ENCODE measurements at places on chromosomes 1 and 21.

- no peaks in the 10 kb centered on the region for H3K36me3 ChIP-seq
- no peak overlapping the region for H3K27ac ChIP-seq
- H3K4me3 ChIP-seq, result peak overlapping the region; percentile 87
- no peak for DNase-seq
- H3K4me1 ChIP-seq, result no peaks in the 10 kb centered on the region
Observed at GRCh38 chr1:247077876-247078257, 744 bp downstream of the ZNF670 start.

GRCh38 chr1:228873709-228874108 lies 138.4 kb downstream of the RHOU start:
- H3K36me3 ChIP-seq, result no peaks in the 10 kb centered on the region
- no peak overlapping the region for H3K27ac ChIP-seq
- no peak overlapping the region for H3K4me3 ChIP-seq

DNA sequence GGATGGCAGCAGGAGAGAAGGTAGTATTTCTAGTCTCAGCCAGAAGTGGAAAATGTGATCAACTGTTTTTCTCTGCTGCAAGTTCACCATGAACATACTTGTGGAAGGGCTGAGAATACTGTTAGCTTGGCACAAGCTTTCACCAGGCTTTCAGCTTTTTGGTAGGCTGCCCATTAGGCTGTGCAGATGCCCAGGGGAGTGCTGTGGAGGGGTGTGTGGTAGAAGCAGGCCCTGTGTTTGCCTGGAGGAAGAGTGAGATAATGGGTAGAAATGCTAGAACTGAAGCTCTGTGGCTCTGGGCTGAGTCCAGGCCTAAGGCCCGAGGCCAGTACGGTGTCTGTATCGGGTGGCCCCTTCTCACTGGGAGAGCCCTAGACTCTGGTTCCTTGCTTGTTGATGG lies 9.8 kb downstream of the DNAJC6 start:
- no peak for DNase-seq
- H3K36me3 ChIP-seq, result no peaks in the 10 kb centered on the region
- H3K27ac ChIP-seq, result no peak overlapping the region
- H3K4me1 ChIP-seq, result no peaks in the 10 kb centered on the region

DNA sequence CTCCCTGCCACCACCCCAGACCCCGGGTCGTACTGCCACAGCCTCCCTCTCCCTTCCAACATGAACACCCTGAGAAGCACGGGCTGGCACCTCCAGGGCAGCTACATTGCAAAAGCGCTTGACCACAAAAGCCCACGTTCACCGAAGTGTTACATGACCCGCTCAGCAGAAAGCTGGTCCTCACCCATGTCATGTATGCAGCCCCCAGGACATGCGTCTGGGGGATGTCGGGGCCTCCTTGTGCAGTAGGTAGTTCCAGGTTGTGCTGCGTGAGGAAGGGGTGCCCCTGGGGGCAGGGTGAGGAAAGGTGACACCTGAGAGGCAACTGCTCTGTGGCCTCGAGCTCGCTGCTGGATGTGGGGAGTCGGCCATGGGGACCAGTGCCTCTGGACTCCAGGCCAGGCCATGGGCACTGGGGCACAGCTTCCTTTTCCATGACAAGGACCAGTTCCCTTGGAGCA lies 102.0 kb upstream of the C1orf174 start:
- no peak overlapping the region for H3K27ac ChIP-seq
- no peaks in the 10 kb centered on the region for H3K27me3 ChIP-seq
- H3K4me1 ChIP-seq, result no peaks in the 10 kb centered on the region
- no peak for DNase-seq

GRCh38 chr1:63142001-63142400 lies 180.4 kb upstream of the FOXD3 start:
- H3K36me3 ChIP-seq, result no peaks in the 10 kb centered on the region
- no peak for DNase-seq
- no peaks in the 10 kb centered on the region for H3K27me3 ChIP-seq
- H3K4me3 ChIP-seq, result no peak overlapping the region
- H3K4me1 ChIP-seq, result no peaks in the 10 kb centered on the region

DNA sequence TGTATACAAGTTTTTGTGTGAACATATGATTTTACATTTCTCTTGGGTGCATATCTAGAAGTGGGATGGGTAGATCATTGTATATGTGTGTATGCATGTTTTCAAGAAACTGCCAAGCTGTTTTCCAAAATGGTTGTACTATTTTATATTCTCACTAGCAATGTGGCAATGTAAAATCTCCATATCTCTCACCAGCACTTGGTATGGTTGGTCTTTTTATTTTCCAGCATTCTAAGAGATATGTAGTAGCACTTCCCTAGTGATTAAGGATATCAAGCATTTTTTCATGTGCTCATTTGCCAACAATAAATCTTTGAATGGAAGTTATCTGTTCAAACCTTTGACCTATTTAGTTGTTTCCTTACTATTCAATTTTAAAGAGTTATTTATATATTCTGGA lies 310.7 kb downstream of the ZNF326 start:
- H3K36me3 ChIP-seq, result no peaks in the 10 kb centered on the region
- H3K4me1 ChIP-seq, result no peaks in the 10 kb centered on the region
- DNase-seq, result no peak

- DNase-seq, result no peak
- H3K36me3 ChIP-seq, result no peaks in the 10 kb centered on the region
- H3K27ac ChIP-seq, result no peak overlapping the region
- H3K4me3 ChIP-seq, result no peak overlapping the region
- no peaks in the 10 kb centered on the region for H3K4me1 ChIP-seq
Observed at GRCh38 chr1:76554283-76554682, 313.0 kb upstream of the ST6GALNAC5 start.

GRCh38 chr1:198622001-198622400 lies 16.8 kb upstream of the PTPRC start:
- H3K27ac ChIP-seq, result no peak overlapping the region
- no peak for DNase-seq
- no peaks in the 10 kb centered on the region for H3K4me1 ChIP-seq

DNA sequence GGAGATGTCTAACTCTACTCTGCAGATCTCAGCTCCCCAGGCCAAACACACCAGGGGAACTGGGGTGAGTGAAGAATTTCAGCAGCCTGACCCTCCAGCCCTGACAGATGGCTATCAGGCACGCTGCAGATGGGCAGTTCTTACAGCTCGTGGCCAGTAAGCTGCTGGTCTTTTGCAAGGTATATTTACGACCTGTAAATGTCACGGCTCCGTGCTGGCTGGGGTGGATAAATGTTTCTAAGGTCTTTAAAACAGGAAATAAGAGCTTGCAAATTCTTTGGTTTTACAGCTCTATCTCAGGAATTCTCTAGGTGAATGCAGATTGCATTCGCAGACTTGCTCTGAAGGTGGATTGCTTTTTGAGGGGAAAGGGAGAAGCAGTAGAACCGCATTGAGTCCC lies 10.1 kb downstream of the DOP1B start:
- H3K4me1 ChIP-seq, result no peaks in the 10 kb centered on the region
- H3K27me3 ChIP-seq, result no peaks in the 10 kb centered on the region
- H3K27ac ChIP-seq, result no peak overlapping the region
- no peak overlapping the region for H3K4me3 ChIP-seq

DNA sequence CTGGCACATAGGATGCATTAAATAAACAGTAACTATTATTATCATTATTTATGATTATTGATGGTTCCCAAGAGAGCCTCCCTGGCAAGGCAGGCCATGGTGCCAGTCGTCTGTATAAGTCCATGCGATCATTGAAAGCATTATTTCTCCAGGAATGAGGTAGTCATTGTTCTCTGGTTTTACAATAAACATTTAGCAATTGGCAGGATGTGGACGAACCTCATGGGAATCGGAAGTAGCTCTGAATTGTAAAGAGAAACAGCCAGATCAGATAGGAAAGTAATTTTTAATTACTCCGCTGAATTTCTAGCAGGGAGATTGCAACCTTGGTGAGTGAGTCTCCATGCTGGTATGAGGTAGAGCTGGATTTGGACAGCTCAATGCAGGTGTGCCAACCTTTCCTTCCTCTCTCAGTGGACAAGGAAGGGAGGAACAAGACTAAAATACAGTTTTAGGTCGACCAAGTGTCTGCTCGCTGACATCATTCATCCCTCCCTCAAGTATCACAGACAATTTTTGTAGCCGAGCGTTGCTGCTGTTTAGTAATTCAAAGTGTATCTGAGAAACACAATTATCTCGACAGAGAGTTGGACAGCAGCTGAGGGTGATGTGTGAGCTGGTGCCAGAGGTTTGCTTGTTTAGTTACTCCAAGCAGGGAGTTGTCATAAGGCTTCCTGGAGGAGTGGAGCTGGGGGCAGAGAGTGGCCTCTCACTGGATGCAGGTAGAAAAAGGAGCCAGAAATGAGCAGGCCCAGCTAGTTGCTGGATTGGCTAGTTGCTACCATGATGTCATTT lies 250.8 kb downstream of the KCNJ6 start:
- no peak overlapping the region for H3K27ac ChIP-seq
- H3K27me3 ChIP-seq, result no peaks in the 10 kb centered on the region
- H3K36me3 ChIP-seq, result no peaks in the 10 kb centered on the region
- H3K4me1 ChIP-seq, result peaks cover 3% of the 10 kb centered on the region

DNA sequence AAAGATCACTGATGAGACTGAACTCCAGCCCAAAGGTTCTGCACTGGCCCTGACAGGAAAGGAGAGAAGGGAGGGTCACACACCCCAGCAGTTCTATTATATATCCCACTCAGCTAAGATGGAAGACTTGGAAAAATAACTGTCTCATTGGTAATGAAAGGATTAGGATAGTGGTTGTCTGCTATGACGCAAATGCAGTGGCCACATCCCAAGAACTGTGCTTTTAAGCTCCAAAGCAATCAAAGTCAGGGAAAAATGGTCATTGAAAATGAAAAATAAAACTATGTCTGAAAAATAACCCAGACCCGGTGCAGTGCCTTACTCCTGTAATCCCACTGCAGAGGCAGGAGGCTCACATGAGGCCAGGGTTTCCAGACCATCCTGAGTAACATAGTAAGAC lies 31.0 kb downstream of the PSMG1 start:
- no peaks in the 10 kb centered on the region for H3K27me3 ChIP-seq
- no peak overlapping the region for H3K27ac ChIP-seq
- H3K36me3 ChIP-seq, result no peaks in the 10 kb centered on the region
- H3K4me3 ChIP-seq, result no peak overlapping the region

DNA sequence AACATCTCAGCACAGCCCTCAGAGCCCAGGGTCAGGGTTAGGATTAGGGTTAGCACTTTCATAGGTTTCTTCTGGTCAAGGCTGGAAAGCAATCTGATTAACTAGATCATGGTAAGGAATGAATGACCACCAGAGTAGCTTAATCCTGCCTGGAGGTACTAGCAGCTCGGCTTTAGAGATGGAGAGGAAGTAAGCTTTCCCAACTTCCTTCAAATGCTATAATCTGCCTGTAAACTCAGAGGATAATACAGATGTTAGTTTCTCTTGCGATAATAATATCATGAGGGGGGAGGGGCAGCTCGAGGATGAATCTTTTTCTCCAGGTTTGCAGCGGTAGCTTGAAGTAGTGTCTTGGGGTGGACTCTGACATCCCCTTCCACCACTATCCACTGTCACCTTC lies 194.9 kb downstream of the HIVEP3 start:
- no peaks in the 10 kb centered on the region for H3K27me3 ChIP-seq
- H3K27ac ChIP-seq, result no peak overlapping the region
- no peak for DNase-seq
- no peaks in the 10 kb centered on the region for H3K36me3 ChIP-seq

DNA sequence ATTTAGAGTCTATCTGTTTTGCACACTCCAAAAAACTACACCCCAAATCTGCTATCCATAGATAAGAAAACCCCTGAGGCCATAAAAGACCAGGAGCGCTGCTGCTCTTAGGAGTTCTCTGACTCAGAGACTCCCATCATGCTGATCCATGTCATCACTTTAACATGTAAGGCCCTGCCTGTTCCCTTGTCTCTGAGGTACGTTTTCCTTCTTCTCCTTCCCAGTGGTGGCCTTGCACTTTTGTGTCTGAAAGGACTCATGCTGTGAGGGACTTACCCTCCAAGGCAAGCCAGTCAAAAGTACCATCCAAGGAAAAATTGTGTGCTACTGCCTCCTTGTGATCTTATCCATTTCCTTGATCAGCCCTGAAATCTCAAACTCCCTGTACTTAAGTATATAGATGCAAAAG lies 427.4 kb upstream of the NCAM2 start:
- H3K4me1 ChIP-seq, result no peaks in the 10 kb centered on the region
- H3K36me3 ChIP-seq, result no peaks in the 10 kb centered on the region
- no peaks in the 10 kb centered on the region for H3K27me3 ChIP-seq
- DNase-seq, result peak; percentile 66

DNA sequence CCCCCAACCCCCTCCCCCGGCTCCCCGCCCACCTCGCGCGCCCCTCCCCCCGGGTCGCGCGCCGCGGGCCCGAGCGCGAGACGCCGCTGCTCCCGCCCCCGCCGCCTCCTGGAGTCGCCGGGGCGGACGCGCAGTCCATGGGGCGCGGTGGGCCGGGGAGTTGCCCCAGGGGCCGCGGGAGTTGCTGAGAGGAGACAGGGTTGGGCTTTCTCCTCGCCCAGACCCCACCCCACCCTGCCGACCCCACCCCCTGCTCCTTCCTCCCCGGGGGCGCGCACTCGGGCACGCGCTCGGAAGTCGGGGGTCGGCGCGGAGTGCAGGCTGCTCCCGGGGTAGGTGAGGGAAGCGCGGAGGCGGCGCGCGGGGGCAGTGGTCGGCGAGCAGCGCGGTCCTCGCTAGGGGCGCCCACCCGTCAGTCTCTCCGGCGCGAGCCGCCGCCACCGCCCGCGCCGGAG lies at the start of gene LAMC1:
TSS of gene LAMC1 (plus strand) at position 275 of the 455 bp plus-strand sequence. CDS start 297 bp downstream, outside the sequence.
- no peak within 1 kb of the TSS for H3K27ac ChIP-seq
- peak; percentile 41 for DNase-seq
- H3K4me1 ChIP-seq, result no peaks in the 10 kb centered on the region
- no peaks in the 10 kb centered on the region for H3K27me3 ChIP-seq
- no peaks in the 10 kb centered on the region for H3K36me3 ChIP-seq

DNA sequence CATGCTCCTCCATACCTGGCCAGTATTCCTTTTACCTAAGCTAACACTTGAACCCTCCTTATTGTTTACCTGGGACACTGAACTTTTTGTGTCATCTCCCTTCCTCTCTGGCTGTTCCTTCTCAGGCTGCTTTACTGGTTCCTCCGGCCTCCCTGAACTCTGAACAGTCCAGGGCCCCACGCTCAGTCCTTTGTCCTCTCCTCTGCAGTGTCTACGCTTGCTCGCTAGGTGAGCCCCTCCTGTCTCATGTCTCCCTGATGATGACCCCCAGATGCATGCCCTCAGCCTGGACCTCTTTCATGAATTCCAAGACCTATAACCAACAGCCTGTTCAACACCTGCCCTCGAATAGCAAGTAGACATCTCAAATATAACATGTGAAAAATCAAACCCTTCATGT lies 108.4 kb upstream of the COA6 start:
- no peaks in the 10 kb centered on the region for H3K36me3 ChIP-seq
- no peaks in the 10 kb centered on the region for H3K4me1 ChIP-seq
- no peak overlapping the region for H3K4me3 ChIP-seq
- H3K27me3 ChIP-seq, result no peaks in the 10 kb centered on the region
- DNase-seq, result no peak

GRCh38 chr1:219041141-219041540 lies 132.5 kb upstream of the LYPLAL1 start:
- no peak for DNase-seq
- H3K36me3 ChIP-seq, result no peaks in the 10 kb centered on the region
- no peak overlapping the region for H3K4me3 ChIP-seq
- no peaks in the 10 kb centered on the region for H3K27me3 ChIP-seq
- H3K27ac ChIP-seq, result no peak overlapping the region

DNA sequence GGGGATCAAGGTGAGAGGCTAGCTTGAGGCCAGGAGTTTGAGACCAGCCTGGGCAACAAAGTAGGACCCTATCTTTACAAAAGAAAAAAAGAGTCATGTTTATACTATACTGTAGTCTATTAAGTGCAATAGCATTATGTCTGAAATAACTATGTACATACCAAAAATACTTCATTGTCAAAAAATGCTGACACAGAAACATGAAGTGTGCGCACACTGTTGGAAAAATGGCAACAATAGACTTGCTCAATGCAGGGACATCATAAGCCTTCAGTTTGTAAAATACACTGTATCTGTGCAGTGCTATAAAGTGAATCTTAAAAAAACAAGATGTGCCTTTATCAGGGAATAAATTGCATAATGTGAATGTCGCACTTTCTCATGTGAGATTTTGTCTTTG lies 14.1 kb upstream of the NID1 start:
- H3K27me3 ChIP-seq, result no peaks in the 10 kb centered on the region
- H3K4me3 ChIP-seq, result no peak overlapping the region
